ENCODE measurements at places on chromosomes 11 and 22.

- no peak for DNase-seq
These were observed 39.1 kb downstream of the PITPNB start for GRCh38 chr22:27879923-27880322.

GRCh38 chr11:34268906-34269430, 88.8 kb downstream of the ABTB2 start:
- no peak for DNase-seq

DNA sequence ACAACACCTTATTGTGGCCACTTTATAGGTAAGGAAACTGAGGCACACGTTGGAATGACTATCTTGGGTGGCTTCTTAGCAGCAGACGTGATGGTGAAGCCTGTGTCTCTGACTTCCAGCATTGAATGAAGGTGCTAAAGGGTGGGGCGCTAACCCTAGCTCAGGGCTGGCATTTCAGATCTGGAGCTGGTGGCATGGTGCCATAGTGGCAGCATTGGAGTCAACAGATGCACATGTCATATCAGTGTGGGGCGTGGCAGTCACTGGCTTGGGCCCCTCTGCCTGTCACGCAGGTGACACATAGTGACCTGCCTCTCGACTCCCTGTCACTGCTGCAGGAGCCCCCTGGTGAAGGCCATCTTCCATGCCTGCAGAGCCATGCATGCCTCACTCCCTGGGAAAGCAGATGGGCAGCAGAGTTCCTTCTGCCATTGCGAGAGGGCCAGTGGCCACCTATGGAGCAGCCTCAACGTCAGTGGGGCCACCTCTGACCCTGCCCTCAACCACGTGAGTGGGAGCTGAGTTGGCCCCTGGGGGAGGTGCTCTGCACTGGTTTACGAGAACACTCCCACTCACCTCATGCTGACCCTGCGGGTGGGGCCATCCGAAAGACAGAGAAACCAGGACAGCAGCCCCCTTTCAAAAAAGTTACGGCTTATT, 14.8 kb downstream of the SHISA8 start:
- DNase-seq = no peak

GRCh38 chr22:20582171-20582511, 74.7 kb downstream of the MED15 start:
- no peak for DNase-seq

DNA sequence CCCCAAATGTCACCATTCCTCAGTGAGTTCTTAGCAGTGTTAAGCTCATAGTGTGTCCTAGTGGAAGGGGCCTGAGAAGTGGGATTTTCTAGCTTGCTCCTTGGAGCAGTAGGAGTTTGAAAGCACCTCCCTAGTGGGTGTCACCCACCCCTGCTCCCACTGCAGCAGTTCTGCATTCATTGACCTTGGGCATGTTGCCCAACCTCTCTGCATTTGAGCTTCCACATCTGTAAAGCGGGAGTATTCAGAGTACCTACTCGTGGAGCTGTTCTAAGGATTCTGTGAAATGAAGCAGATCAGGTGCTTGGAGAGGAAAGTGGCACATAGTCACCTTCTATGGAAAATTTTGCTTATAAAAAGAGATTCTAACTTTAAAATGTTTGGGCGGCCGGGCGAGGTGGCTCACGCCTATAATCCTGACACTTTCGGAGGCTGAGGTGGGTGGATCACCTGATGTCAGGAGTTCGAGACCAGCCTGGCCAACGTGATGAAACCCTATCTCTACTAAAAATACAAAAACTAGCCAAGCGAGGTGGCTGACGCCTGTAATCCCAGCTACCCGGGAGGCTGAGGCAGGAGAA, 16.9 kb downstream of the LMO2 start:
- DNase-seq = no peak
